ENCODE measurements at places on chromosomes 1 and 21.

- no peak for DNase-seq
Measured at GRCh38 chr1:167054946-167055630, 35.1 kb downstream of the GPA33 start.

DNA sequence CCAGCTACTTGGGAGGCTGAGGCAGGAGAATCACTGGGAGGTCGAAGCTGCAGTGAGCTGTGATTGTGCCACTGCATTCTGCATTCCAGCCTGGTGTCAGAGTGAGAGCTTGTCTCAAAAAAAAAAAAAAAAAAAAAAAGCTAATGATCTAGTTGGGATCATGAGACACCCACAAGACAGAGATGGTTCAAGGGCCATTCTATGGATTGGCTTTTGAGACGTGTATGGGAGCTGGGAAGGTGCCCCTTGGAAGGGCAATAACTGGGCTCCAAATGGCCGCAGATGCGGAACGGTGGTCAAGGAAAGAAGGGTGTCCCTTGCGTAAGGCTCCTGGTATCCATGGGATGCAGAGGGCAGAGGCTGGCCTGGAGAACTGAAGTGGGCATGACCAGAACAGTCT is 6.8 kb upstream of the ADAM15 start:
- DNase-seq = no peak

- no peak for DNase-seq
Measured at GRCh38 chr1:183821309-183821888, 16.5 kb downstream of the RGL1 start.

DNA sequence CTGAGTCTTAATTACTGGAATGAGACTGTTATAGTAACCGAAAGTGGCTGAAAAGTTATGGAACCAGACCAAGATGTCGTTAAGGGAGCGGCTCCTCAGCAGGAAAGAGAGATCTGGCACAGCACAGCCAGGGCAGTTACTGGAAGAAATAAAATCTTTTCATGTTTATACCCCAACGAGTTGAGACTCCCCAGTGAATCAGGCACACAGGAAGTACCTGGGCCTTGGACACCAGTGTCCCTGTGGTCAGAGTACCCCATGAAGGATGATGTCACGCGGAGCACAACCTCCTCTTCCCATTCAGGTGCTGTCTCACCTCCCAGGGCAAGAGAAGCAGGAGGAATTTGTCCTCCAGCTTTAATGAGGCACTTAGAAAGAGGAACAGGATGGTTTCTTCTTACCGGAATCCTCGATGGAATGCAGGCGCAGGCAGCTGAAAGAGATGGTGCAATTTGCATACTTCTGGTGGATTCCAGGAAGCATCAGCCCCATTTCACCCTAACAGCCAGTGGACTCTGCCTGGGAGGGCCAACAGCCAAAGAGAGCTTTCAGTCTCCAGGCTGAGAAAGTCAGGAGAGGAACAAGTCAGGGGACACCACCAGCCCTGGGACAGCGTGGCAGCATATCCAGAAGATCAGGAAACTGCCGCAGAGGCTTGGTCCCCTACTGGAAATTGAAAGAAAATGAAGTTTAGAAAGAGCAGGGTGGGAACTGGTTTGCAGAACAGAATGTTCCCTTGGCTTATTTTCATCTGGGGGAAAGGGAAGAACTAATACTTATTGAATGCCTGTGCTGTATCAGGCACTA is 35.9 kb upstream of the CTTNBP2NL start:
- DNase-seq = peak; percentile 97

GRCh38 chr1:184417916-184418315 is 31.1 kb downstream of the C1orf21 start:
- DNase-seq = no peak

GRCh38 chr1:61887076-61887867 is 145.0 kb downstream of the PATJ start:
- DNase-seq = peak; percentile 3

Data from cardiac muscle cell (in vitro differentiated cells and primary cell).